ENCODE measurements at places on chromosomes 6 and 20.

DNA sequence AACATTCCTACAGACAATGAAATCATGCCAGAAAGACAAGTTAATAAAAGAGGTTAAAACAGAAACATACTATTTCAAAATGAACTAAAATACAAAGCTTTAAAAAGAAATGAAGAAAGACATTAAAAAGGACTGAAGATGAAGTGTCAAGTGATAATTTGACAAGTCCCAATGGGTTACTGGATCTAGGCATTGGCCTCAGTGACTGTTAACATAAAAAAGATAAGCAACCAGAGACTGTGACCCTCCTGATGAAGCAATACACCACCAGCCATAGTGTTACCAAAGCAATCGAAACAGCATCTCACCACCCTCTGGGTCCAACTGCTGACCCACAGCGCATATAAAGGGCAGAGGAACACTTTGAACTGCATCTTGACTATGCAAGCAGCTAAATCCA is 130.3 kb downstream of the FIG4 start:
- no peak overlapping the region for H3K4me3 ChIP-seq
- H3K36me3 ChIP-seq, result peaks cover 25% of the 10 kb centered on the region
- H3K27me3 ChIP-seq, result no peaks in the 10 kb centered on the region
- peaks cover 22% of the 10 kb centered on the region for H3K4me1 ChIP-seq

DNA sequence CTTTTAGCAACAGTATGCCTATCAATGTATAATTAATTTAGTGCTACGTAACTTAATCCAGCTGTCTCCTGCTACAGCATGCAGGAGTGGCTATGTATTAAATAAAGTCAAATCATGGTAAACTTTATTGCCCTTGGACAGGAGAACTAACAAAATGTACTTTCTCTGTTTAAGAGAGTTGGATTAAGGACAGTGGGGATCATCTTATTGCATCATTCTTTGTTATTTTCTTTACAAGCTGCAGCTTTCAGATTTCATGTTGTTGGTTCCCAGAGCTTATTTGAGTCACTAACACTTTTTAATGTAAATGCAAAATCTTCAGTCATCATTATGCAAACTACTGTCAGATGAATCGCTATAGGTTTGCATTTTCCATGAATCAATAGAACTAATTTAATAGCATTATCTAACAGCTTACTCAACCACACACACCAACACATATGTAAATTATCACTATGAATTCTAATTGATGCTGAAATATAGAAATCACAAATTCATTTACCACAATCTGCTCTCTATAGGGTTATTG is 424.7 kb downstream of the MMUT start:
- H3K4me3 ChIP-seq, result no peak overlapping the region
- DNase-seq, result no peak
- H3K27me3 ChIP-seq, result no peaks in the 10 kb centered on the region
- no peaks in the 10 kb centered on the region for H3K36me3 ChIP-seq

GRCh38 chr6:89242574-89243330 is 25.6 kb upstream of the GABRR1 start:
- no peaks in the 10 kb centered on the region for H3K36me3 ChIP-seq
- H3K27me3 ChIP-seq, result peaks cover 7% of the 10 kb centered on the region
- no peak overlapping the region for H3K4me3 ChIP-seq
- H3K4me1 ChIP-seq, result peaks cover 13% of the 10 kb centered on the region

GRCh38 chr6:7052443-7053011 is 55.2 kb upstream of the RREB1 start:
- peak overlapping the region; percentile 82 for H3K4me3 ChIP-seq
- H3K4me1 ChIP-seq, result peaks cover 16% of the 10 kb centered on the region
- H3K36me3 ChIP-seq, result no peaks in the 10 kb centered on the region

DNA sequence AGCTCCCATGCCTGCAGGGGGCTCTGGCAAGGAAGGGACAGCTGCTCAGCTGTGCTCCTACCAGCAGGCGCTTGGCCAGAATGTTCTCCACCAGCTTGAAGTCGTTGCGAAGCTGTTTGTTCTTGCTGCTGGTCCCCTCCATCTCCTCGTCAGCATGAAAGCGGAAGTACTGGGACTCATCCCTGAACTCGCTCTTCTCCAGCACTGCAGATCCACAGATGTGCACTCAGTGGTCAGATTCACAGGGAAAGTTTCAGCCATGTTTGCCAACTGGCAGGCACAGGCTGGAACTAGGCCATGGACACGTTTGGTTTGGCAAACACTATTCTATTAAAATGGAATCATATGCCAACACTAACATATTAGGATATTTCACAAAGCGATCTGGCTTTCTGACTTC is 167.9 kb downstream of the PREX1 start:
- H3K4me3 ChIP-seq, result no peak overlapping the region
- H3K4me1 ChIP-seq, result peaks cover 18% of the 10 kb centered on the region
- no peaks in the 10 kb centered on the region for H3K27me3 ChIP-seq
- peak overlapping the region; percentile 64 for H3K27ac ChIP-seq

- H3K36me3 ChIP-seq, result no peaks in the 10 kb centered on the region
- no peak for DNase-seq
- H3K27me3 ChIP-seq, result no peaks in the 10 kb centered on the region
- H3K4me3 ChIP-seq, result no peak overlapping the region
These were observed 149.1 kb downstream of the RIMS1 start for GRCh38 chr6:72035486-72035885.

DNA sequence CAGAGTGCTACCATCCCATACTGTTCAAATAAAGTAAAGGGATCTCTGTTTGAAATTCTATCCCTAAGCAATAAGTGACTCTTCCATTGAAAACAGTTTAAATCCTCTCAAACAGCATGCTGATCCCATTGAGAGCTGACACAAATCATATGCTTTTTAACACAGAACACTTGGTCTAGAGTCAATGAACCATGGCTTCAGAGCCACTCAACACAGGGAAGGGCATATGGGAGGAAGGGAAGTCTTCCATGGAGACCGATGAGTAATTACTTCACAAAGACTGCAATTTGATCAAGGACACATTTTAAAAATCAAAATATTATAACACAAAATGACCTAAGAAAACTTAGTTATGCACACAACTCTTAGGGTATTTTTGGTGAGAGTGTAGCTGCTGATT is 1073.0 kb upstream of the MAP3K7 start:
- no peak overlapping the region for H3K27ac ChIP-seq
- DNase-seq, result no peak
- no peaks in the 10 kb centered on the region for H3K27me3 ChIP-seq

DNA sequence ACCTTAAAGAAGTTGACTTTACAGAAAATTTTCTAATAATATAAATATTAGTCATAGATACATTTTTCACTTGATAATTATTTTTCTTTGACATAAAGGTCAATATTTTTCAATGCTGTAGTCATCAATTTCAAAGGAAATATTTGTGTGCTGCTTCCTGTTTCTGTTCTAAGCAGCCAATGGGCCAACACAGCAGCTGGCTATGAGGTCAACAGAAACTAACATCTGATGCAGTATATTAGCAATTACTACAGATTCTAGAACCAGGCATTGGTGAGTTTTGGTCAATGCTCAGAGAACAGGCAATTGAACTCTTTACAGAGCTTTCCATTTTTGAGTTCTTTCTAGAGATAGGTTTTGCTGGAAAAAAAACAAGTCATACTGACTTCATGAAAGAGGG is 669.6 kb upstream of the NRSN1 start:
- no peaks in the 10 kb centered on the region for H3K36me3 ChIP-seq
- no peak overlapping the region for H3K4me3 ChIP-seq
- no peak overlapping the region for H3K27ac ChIP-seq
- H3K27me3 ChIP-seq, result no peaks in the 10 kb centered on the region
- no peaks in the 10 kb centered on the region for H3K4me1 ChIP-seq

DNA sequence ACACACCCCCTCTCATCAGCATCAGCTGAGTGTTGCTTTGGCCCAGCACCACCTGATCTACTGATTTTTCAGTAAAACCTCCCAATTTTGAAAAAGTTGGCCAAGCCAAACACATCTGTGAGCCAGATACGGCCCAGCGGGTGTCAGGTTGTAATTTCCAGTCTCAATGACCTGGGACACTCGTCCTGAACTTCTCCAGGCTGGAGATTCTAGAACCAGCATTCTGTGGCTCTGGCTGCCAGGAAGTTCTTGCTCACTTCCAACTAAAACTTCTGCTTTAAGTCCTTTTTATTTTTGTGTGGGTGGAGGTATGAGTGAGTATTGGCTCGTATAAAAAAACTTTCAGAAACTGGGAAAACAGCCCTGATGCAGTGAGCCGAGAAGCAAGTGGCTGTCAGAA is 5.1 kb downstream of the KIAA1755 start:
- DNase-seq, result no peak
- peaks cover 4% of the 10 kb centered on the region for H3K4me1 ChIP-seq
- H3K27me3 ChIP-seq, result peaks cover 27% of the 10 kb centered on the region
- H3K36me3 ChIP-seq, result no peaks in the 10 kb centered on the region
- H3K4me3 ChIP-seq, result no peak overlapping the region
- no peak overlapping the region for H3K27ac ChIP-seq

DNA sequence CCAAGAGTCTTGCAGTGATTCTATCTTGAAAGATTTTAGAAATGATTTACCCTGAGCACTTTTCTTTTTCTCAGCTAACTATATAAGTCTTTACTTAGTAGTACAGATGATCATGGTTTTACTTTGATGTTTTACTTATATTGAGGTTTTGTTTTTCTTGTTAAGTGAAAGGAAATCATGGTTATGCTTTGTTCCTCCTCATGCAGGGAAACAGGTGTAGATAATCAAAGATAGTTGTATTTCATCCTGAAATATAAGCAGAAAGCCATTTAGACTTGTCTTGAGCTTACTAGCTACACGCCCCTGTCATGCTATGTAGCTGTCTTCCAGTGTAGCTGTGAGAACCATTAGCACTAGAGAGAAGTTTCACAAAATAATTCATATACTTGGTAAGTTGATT is 113.9 kb downstream of the HIVEP1 start:
- DNase-seq, result no peak
- H3K27me3 ChIP-seq, result no peaks in the 10 kb centered on the region
- no peak overlapping the region for H3K27ac ChIP-seq
- peaks cover 33% of the 10 kb centered on the region for H3K36me3 ChIP-seq

DNA sequence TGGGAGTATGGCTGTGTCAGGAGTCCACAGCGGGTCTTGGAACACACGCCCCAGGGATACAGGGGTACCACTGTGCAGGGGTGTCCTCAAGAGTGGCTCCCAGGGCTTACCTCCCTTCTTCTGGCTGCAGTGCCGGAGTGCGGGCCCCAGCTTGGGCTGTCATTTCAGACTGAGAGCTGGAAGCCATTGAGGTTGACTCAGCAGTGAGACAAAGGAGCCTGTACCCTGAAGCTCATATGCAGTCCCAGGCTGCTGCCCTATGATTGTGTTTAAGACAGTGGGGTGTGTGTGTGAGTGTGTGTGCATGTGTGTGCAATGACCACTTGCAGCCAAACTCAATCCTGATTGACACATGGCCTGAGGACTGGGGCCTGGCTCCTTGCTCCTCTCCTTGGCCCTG is 167.7 kb upstream of the AFDN start:
- H3K36me3 ChIP-seq, result no peaks in the 10 kb centered on the region
- no peaks in the 10 kb centered on the region for H3K27me3 ChIP-seq
- H3K4me1 ChIP-seq, result no peaks in the 10 kb centered on the region
- DNase-seq, result no peak

DNA sequence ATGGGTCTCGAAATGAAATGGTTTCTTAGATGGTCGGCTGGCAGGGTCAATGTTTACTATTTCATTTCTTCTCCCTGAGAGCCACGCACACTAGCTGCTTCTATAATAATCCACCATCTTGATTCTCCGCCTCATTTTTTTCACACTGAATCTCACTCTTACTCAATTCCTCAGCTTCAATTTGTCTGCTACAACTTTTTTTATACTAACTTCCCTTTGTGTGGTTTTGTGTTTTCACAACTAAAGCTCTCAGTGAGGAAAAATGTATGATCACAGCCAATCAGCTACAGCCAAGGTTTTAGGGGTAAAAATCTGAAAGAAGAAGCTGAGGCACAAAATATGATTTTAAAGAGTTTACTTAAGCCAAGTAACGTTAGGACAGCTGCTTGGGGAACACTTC is 1309.4 kb downstream of the EPHA7 start:
- no peak overlapping the region for H3K4me3 ChIP-seq
- no peaks in the 10 kb centered on the region for H3K4me1 ChIP-seq
- H3K27ac ChIP-seq, result no peak overlapping the region
- no peak for DNase-seq
- H3K36me3 ChIP-seq, result no peaks in the 10 kb centered on the region

GRCh38 chr6:15616261-15616660 is 46.6 kb downstream of the DTNBP1 start:
- no peaks in the 10 kb centered on the region for H3K27me3 ChIP-seq
- H3K4me3 ChIP-seq, result no peak overlapping the region
- H3K27ac ChIP-seq, result peak overlapping the region; percentile 49
- peaks cover 37% of the 10 kb centered on the region for H3K4me1 ChIP-seq
- H3K36me3 ChIP-seq, result peaks cover 22% of the 10 kb centered on the region

DNA sequence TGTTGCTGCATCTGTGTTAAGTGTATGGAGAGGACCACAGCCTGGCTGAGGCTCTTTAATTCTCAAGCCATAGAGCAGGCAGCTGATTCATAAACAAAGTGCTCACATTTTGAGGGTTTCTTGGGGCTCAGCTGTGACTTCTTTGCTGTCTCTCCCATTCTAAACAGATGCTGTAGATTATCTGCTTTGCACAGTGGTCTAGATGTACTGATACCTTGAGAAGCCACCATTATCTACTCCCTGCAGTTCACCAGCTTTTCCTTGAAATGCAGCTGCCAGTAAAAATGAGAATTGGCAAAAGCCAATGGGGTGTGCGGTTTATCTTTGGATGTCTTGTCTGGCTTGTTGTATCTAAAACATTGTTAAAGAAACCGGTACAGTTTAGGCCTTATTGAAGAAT is 5.2 kb upstream of the CNR1 start:
- no peak for DNase-seq
- H3K4me3 ChIP-seq, result no peak overlapping the region
- H3K27me3 ChIP-seq, result no peaks in the 10 kb centered on the region
- peaks cover 21% of the 10 kb centered on the region for H3K4me1 ChIP-seq
- no peaks in the 10 kb centered on the region for H3K36me3 ChIP-seq

GRCh38 chr20:4795394-4795793 is 73.7 kb downstream of the PRND start:
- H3K4me3 ChIP-seq, result no peak overlapping the region
- H3K36me3 ChIP-seq, result peaks cover 48% of the 10 kb centered on the region
- no peaks in the 10 kb centered on the region for H3K27me3 ChIP-seq
- H3K27ac ChIP-seq, result peak overlapping the region; percentile 72

- no peak for DNase-seq
- no peaks in the 10 kb centered on the region for H3K36me3 ChIP-seq
- H3K27ac ChIP-seq, result no peak overlapping the region
- peaks cover 40% of the 10 kb centered on the region for H3K27me3 ChIP-seq
- H3K4me1 ChIP-seq, result peaks cover 2% of the 10 kb centered on the region
- no peak overlapping the region for H3K4me3 ChIP-seq
These were observed 8.4 kb upstream of the ULBP2 start for GRCh38 chr6:149933461-149933860.

Measured in memory B cell (primary cell).